ENCODE measurements at places on chromosomes 12 and 14.

GRCh38 chr12:126747530-126748149 is 1519.3 kb upstream of the TMEM132C start:
- DNase-seq: peak; percentile 59

- no peak for DNase-seq
Measured at GRCh38 chr14:67056684-67057083, 132.6 kb upstream of the GARIN2 start.

- no peak for DNase-seq
Measured at GRCh38 chr12:131007031-131007739, 53.5 kb downstream of the ADGRD1 start.

- DNase-seq: no peak
Measured at GRCh38 chr14:74400919-74401503, 25.0 kb downstream of the SYNDIG1L start.

- DNase-seq: peak; percentile 60
Measured at GRCh38 chr12:51082561-51083125, 753 bp downstream of the CSRNP2 start.

DNA sequence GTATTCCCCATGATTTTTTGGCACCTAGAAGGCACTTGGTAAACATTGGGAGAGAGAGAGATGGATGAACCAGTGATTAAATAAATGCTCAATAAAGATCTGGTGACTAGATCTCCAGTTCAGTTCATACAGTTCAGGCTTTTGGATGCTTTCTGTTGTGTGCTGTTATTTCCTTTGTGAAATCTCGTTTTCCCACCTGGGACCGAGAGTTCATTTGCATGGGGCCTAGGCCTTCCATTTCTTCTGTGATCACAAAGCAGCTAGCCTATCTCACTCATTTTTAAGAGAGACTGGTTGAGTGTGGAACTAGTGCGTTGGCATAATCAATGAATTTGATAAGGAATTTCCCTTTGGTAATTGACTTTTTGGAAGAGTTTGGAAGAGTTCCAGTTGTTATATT is 104.0 kb downstream of the VRK1 start:
- DNase-seq: no peak
